Kidney glomerular epithelial cell (primary cell): ENCODE measurements at places on chromosomes 7 and 10.

DNA sequence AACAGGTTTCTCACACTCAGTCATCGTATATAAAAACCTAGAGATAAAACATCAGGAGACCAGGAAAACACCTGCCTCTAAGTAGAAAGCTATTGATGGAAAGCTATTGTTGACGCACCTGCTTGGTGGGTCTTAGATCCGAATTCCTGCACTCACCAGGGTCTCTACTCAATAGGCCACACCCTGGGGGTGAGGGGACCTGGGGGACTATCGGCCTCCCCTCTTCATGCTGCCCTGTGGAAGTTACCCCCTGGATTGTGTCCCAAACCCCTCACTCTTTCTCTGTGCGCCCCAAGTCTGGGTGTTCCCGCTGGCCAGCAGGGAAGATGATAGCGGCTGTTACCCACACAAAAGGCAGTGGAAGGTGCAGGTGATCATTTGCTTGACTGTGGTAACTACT is 313.0 kb downstream of the WDR37 start:
- no peak for DNase-seq

- DNase-seq: no peak
These were observed 4.5 kb downstream of the VGF start for GRCh38 chr7:101160910-101161309.

- no peak for DNase-seq
These were observed 55.0 kb downstream of the TRIM24 start for GRCh38 chr7:138515001-138515528.

DNA sequence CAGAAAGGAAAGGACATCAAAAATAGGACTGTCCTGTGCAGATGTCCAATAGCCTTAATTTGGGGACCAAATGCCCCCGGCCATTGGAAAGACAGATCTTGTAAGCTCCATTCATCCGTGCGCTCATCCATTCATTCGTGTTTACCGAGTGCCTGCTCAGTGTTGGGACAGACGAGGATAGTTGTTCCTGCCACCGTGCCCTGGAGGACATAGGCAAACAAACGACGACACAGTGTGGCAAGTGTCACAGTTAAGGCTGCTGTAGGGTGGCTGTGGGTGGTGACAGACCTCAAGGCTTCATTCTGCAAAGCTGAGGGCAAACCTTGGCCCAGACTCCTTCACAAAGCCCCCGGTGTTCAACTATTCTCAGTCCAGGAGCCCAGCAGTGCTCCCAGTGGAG is 27.6 kb downstream of the MKI67 start:
- DNase-seq: no peak

DNA sequence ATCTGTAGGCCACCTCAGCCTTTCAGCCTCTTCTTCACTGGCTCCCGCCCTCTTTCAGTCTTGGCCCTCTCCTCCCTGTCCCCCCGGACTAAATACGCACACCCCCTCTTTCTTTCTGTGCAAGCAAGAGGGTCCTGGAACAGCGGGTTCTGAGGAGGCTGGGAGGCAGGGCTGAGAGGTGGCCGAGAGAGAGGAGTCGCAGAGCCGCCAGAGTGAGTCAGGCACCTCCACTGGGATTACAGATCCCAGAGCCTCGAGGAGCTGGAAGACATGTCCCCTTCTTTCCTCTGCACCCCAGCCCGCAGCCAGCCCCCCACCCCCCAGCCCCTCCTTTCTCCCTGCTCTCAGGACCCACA is 182 bp downstream of the CCDC136 start:
- peak; percentile 13 for DNase-seq

DNA sequence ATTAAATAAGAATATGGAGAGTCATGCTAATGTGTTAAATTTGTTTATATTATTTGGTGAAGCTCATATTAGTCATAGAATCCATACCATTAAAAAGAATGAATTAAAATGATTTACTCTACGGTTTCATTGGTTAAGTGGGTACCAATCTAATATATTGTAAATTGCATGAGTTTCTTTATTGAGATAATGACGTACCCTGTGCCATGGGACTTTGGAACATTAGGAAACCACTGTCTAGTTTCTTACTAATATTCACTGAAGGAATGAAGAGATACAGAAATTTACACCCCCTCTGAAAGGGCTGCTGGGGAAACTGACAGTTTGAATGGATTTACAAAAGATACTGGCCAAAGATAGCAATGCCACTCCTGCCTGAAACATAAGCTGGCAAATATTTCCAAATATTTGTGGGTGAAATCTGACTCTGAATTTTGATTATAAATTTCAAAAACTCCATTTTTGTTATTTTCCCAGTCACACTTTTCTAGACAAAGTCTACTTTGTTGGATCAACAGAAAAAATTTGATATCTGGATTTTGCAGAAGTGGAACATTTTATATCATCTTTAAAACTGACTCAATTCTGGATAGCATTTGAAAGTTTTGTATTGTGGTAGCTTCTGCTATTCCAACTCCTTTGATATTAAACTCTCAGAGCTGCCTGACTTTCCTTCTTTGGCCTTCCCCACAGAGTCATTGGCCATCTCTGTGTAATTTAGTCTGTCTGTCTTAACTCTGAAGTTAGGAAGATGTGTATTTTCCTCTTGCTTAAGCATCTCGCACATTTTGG is 22.3 kb downstream of the MDFIC start:
- no peak for DNase-seq

- DNase-seq: no peak
These were observed 55.9 kb upstream of the PAPSS2 start for GRCh38 chr10:87603769-87604168.

- no peak for DNase-seq
These were observed 12.4 kb downstream of the SRGN start for GRCh38 chr10:69100136-69100872.

DNA sequence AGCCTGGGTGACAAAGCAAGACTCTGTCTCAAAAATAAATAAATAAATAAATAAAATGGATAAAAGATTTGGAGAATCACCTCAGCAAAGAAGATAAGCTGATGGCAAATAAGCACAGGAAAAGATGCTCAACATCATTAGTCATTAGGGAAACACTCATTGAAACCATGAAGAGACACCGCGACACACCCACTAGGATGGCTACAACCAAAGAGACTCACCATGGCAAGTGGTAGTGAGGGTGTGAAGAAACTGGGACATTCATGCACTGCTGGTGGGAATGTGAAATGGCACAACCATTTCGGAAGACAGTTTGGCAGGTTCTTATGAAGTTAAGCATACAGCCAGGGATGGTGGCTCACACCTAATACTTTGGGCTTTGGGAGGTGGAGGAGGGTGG is 37.8 kb upstream of the FXYD4 start:
- no peak for DNase-seq

GRCh38 chr10:86254526-86255174 is 111.9 kb downstream of the GRID1 start:
- no peak for DNase-seq
